ENCODE measurements at places on chromosomes 2 and 18.

DNA sequence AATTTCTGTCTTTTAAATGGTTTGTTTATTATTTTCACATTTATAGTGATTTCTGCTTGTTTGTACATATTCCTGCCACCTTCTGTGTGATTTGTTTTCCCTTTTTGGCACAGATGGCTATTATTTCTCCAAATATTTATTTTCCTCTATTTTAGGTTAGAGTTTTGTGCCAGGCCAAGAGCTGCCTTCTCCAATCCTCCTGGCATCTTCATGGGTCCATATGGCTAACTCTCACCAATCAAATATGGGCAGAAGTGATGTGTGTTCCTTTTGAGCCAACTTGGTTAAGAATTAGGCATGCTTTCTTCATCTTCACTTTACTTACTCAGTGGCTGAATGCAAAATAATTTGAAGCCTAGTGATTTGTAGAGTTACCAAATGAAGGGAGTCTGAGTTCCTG lies 697.1 kb upstream of the CELF4 start:
- DNase-seq, result no peak

- no peak for DNase-seq
Measured at GRCh38 chr2:240998706-240998994, 232 bp downstream of the SNED1 start.

GRCh38 chr2:164803776-164804466 lies 37.7 kb downstream of the COBLL1 start:
- DNase-seq, result no peak

GRCh38 chr18:13278062-13278630 lies 59.6 kb downstream of the LDLRAD4 start:
- no peak for DNase-seq

DNA sequence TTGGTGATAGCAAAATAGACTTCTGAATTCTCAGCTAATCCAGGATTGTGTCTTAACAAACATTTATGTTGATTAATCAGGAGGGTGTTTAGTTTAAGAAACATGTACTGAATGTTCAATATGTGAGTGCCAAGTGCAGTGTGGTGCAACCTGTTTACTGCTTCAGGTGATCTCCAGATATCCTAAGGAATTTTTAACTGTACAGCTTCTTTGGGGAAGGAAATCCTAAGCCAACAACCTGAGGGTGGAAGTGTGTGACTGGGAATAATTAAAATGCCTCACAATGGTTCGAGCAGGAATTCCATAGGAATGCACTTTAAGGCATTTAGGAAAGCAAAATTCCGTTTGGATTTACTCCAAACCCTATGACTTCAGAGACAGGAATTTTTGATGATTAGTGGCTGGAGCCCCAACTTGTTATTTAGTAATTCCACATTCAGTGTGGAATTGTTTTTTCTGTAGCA lies 16.4 kb downstream of the CRIM1 start:
- no peak for DNase-seq

DNA sequence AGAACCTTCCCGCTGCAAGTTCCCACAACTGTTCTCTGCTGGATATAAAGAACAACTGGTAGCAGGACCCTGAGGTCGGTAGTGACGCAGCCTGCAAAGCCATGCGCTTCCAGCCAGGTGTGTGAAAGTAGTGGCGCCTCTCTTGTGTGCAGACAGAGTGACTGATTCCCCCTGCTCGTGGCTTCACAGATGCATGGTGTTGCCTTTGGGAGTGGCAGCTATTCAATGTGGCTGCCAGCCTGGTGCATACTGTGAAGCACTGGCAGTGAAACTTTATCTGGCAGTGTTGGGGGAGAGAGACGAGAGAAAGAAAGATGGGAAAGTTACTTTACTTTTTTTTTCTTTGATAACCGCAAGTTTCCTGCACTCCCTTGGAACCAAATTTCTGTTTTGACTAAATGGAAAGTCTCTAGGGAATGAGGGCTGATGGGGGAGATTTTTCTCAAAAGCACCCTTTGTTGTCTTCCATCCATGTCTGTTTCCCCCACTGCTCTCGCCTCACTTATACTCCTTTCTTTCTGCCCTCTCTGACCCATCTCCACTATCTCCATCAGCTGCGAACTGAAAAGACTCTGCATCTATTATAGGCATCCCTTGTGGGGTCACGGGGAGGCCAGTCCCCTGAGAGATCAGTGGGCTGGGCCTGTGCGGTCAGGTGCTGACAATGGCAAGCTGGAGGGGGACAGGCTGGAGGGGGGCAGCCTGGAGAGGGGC lies 90.0 kb upstream of the TNP1 start:
- DNase-seq, result no peak

- DNase-seq, result no peak
Measured at GRCh38 chr2:120314690-120315366, 31.1 kb upstream of the INHBB start.

All from NCI-H69 (cell line).